ENCODE measurements at places on chromosomes 7 and 10.

- no peak for DNase-seq
Measured at GRCh38 chr7:80018941-80019808, 115.5 kb upstream of the GNAI1 start.

GRCh38 chr7:41869596-41869995 lies 166.7 kb upstream of the INHBA start:
- no peak for DNase-seq

GRCh38 chr10:87544721-87545120 lies 40.0 kb downstream of the MINPP1 start:
- no peak for DNase-seq

DNA sequence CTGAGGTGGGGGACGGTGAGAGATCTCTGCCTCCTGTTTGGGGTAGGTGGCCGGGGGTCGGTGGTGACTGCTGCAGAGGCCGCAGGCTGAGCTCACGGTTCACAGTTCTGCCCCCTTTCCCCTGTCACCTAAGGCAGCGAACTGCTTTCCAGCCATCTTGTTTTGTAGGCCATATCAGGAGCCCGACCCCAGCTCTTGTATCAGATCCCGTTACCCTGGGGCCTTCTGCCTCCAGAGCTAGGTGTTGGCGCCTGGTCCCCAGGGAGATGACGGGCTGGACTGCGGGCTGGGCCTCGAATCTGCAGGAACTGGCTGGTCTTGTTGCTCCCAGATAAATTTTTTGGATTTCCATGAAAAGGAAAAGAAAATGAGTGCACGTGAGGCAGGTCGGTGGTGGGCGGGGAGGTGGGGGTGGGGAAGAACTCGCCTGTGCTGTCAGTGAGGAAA lies 183.0 kb downstream of the DNAJB6 start:
- DNase-seq, result no peak

DNA sequence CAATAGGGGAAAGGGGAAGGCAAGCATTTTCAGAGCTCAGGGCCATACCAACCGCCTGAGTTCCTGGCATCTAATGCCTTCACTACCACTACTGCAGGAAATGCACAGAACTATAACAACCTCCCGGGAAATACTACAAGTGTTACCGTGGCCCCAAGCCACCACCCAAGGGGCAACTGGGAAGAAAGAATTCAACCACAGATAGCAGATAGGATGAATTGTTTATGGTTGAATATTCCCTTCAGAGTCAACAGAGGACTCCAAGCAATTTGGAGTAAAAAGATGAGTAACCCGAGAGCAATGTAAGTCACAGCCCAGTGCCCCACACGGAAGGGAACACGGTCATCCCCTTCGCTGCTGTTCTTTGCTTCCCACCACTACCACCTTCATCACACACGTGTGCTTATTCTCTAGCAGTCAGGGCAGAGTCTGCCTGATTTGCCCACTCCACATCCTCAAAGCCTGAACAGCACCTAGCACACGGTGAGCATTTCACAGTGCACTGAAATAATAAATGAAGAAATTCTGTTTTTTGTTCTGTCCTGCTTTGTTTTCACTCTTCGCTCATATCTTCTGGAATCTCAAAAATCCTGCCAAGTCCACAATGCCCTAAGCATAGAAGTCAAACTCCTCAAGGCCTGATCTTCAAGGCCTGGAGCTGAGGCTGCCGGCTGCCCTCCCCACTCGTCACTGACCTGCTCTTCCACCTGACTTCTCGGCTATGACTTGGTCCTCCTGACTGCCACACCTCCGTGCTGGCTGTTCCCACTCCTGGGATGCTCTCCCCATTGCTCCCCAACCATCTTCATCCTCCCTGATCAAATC lies 221.1 kb downstream of the KCNMA1 start:
- no peak for DNase-seq

- no peak for DNase-seq
Measured at GRCh38 chr10:68784476-68784875, 42.9 kb upstream of the STOX1 start.

GRCh38 chr10:51171946-51172345 lies 97.7 kb downstream of the PRKG1 start:
- no peak for DNase-seq

DNA sequence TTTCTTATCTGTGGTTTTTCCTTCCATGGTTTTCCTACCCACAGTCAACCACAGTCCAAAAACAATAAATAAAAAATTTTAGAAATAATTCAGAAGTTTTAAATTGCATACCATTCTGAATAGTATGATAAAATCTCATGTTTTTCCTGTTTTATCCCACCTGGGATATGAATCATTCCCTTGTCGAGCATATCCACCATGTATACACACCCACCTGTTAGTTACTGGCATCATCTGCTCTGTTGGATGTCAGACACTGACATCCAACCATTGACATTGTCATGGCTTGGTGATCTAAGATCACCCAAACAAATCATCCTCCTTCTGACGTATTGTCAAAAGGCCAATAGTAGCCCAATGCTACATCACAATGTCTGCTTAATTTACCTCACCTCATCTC lies 749.8 kb downstream of the TNS3 start:
- no peak for DNase-seq

DNA sequence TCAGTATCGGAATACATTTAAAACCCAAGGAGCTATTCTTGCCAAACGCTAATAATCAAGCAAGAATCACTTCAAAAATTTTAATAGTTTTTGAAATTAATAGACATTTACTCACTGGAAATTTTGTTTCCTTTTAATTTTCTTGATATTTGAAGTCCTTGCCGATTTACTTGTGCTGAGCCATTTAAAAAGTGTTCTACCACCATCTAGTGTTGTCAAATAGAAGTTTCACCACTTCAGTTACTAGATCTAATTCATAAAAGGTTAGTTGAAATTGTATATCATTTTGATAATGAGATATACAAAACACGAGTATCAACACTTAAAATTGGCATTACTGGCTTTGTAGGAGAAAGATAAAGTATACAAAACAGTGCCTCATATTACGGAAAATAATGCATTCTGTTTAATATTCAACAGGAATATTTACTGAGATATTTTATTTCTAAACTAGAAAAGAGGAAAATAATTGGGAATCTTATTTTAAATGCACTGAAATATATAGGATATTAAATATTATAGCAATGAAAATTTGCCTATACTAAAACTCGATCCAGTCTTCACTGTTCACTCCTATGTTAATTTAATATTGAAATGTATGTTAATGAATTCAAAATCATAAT lies 664.8 kb upstream of the SEMA3D start:
- no peak for DNase-seq

- DNase-seq, result no peak
Measured at GRCh38 chr7:102040569-102040968, 223.1 kb downstream of the CUX1 start.

DNA sequence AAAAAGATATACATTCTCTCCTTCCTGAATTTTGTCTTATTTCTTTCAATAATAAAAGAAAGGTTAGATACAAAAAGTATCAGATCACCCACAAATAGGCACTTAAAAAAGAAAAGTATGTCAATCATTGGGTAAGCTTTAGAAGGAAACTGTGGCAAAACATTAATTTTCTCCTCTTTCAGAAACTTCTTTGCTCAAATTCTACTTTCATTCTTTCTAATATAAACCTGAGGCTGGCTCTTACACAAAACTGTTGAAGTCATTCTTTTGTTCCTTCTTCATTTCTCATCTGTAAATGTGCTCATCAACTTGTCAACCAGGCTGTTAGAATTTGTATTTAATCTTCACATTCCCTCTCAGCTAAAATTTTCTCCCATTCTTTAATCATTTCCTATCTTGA lies 124.6 kb downstream of the LRRN3 start:
- no peak for DNase-seq

GRCh38 chr7:41917-42565 lies 150.3 kb upstream of the FAM20C start:
- no peak for DNase-seq

DNA sequence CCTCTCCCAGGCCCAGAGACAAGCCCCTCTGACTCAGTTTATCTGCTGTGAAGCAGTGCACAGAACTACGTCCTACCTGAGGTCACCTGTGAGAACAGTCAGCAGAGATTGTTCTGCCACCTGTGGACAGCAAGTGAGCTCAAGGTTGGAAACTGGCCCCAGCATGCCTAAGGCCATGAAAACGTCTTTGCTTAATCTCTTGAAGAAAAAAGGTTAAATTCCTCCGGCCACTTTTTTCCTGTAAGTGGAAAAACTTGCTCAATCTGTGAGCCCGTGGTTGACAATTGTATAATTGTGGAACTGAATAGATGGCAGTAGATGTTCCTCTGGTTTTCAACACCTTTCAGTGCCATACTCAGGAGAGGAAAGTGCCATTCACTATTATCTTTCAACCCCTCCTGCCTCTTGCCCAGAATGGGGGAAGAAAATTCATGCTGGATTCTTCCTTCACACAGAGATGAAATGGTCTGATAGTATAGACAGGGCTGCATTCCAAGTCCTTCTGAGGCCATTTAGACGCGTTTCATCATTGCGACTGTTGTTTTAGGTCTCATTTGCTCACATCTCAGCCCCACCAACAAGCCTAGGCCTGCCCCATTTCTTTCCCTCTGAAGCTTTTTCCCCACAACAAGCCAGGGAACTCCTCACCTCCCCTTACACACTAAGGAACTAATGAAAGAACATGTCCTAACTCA lies 292.9 kb downstream of the FZD1 start:
- DNase-seq, result no peak

- DNase-seq, result no peak
Measured at GRCh38 chr10:115921795-115922194, 351.2 kb downstream of the GFRA1 start.

- DNase-seq, result no peak
Measured at GRCh38 chr10:48247680-48248079, 26.8 kb downstream of the FRMPD2 start.

- no peak for DNase-seq
Measured at GRCh38 chr10:66917104-66917503, 8.7 kb upstream of the LRRTM3 start.

DNA sequence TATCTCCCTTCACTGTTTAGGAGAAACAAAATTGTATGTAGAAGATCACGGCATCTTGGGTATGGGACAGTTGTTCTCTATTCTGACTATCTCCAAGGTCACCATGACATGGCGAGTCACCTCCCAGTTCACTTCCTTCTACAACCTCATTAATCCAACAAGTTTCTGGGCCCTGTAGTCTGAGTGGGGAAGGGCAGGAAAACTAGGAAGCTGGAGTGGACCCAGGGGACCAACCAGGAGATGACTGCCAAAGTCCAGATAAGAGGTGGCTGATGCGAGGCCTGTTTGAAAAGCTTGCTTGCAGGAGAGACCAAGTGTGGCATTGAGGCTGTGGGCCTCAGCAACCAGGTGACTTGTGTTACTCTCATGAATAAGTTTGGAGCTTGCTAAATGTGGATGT lies 584.9 kb downstream of the TNS3 start:
- DNase-seq, result no peak

DNA sequence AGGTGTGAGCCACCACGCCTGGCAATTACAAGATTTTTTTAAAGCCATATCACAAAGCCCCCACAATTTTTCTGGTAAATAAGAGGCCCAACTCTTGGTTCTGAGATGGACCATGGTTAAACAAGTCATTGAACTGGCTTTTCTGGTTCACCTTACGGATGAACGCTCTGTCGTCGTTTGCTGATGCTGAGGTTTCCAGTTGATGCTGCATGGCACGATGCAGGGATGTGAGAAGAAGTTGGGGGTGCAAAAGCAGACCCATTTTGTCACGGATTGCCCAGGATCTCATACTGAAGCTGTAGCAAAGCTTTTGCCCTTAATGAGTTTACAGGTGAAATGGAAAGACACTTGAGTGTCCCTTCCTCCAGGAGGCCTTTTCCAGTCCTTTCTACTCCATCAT lies 2.0 kb upstream of the IL2RA start:
- no peak for DNase-seq

- DNase-seq, result no peak
Measured at GRCh38 chr10:107553470-107553869, 389.0 kb upstream of the SORCS1 start.

DNA sequence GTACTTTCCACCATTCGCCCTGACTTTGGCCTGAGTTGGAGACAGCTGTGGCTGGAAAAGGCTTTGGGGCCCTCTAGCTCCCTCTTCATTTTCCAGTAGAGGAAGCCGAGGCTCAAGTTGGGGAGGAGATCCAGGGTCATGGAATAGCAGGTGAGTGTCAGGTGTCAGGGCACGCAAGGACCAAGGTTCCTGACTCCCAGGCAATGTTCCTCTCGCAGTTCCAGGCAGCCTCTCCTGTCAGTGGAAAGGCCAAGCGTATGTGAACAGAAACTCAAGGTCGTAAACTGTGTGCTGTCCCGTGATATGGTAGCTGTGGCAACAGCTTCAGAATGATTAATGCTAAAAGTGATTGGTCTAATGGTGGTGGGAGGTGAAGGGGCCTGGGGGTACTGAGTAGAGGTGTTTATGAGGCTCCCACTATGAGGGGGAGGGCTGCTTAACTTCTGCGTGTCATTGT lies 13.2 kb downstream of the ADAMTS14 start:
- DNase-seq, result no peak

GRCh38 chr10:27345455-27345920 lies 104.9 kb upstream of the ACBD5 start:
- no peak for DNase-seq

GRCh38 chr7:155724327-155725005 lies 80.0 kb downstream of the RBM33 start:
- DNase-seq, result no peak

GRCh38 chr7:36545291-36545690 lies 155.6 kb downstream of the ANLN start:
- DNase-seq, result no peak

DNA sequence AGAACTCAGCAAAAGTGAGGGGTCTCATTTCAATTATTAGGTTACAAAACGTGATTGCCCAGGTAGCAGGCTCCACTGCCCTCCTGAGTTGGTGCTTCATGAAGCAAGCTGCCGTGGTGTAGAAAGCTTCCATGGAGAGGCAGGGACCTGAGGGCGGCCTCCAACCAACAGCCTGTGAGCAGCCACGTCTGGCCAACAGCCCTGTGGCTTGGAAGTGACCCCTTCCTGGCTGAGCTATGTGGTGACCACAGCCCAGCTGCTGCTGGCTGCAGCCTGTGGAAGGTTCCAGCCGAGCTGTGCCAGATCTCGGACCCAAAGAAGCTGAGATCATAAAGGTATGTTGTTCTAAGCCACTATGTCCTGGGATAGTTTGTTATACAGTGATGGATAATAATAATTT lies 122.5 kb upstream of the KLF6 start:
- DNase-seq, result no peak
